ENCODE measurements at places on chromosomes 6 and 20.

DNA sequence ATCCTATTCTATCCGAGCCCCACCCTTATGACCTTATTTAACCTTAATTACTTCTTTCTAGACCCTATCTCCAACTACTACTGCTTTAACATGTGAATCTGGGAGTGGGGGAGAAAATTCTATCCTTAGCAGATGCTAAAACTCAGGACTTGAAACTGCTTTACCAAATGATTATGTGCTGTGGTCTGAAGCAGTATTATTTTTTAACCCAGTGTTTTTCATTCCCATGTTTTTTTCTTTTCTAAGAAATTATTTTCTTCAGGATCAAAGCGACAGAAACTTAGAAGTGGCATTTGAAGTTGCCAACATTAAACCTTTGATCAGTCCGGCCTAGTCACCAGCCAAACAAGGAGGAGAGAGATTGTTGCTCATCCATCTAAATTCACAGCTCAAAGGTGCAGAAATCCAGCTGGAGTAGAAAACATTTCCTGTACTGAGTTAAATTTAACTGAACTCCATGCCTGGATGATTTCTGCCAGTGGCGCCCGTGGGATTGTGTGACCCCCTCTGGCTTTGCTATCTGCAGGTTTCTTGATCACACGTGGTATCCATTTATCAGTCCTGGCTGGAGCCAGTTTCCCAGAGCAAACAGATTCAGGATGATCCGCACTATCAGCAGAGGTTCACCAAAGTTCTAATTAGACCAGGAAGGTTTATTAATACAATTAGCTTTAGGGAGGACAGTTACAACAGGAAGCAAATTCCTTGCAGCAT is 300.5 kb downstream of the PLCB1 start:
- peak; percentile 7 for DNase-seq

DNA sequence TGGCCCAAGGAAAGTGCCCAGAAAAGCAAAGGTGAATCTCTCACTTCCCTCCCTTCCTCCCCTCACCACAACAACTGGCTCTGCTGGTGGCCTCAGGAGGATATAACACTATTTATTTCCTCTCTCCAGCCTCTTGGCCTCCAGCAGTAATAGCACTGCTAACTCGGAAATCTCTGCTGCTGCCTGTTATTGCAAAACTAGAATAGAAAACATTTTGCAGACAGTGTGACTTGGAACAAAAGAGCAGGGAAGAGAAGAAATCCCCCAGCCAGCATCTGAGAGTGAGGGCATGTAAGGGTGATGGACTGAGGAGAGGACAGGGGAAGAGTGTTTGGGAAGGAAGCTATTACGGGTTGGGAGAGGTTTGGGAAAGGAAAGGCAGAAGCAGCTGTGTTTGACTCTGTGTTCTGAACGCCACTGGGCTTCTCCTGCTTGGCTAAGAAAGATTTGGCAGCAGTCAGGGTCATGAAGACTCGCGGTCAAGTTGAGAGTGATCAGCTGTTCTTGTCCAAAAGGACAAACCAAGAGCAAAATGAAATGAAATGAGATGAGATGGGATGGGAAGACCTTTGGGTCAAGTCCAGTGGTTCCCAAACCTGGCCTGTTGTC is 81.0 kb upstream of the SNX9 start:
- peak; percentile 93 for DNase-seq

DNA sequence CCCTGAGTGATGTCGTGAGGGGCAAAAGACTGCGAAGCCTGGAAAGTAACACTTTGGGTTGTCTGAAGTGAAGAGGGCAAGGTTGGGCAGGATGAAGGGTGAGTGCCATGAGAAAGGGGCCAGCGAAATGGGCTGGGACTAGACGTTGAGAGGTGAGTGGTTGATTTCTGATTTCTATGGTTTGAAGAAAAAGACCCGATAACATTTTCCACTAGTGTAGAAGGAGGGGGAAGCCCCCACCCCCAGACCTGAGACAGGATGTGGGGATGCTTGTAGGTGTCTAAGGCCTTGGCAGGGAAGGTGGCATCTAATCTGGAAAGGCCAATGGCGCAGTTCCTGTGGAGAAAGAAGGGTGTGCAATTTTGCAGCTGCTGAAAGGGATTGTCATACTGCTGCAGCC is 25.3 kb upstream of the KIF3B start:
- DNase-seq = no peak

DNA sequence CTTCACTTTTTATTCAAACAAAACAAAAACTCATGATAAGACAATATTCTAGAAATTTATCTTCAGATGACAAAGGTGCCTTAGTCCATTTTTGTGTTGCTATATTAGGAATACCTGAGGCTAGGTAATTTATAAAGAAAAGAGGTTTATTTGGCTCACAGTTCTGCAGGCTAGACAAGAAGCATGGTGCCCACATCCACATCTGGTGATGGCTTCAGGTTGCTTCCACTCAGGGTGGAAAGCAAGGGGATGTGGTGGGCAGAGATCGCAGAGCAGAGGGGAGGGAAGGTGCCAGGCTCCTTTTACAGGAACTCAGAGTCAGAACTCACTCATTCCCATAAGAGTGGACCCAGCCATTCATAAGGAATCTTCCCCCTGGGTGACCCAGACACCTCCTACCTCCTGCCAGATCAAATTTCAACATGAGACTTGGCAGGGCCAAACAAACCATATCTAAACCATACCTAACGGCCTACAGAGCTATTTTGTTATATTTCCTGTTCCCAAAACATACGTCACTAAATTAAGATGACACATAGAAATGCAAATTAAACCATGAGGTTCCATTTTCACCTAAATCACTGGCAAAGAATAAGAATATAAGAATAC is 26.4 kb downstream of the ABHD12 start:
- DNase-seq = no peak

DNA sequence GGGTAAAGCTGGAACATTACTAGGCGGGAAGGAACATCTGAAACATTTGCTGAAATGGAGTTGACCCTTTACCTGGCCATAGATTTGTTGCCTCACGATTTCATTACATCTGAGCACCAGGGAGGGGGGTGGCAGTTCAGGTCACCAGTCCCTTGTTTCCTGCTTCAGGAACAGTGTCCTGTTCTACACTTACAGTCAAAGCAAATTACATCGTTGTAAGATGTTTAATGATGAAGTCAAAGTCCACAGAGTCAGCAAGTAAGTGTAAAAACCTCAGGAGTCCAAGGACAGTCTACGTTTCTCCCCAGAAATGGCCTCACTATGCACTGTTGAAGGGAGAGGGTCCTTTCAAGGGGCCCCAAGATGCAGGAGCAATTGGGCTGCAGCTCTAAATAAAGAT is 8.9 kb upstream of the MICB start:
- no peak for DNase-seq

GRCh38 chr6:22925304-22925835 is 356.0 kb downstream of the HDGFL1 start:
- no peak for DNase-seq

DNA sequence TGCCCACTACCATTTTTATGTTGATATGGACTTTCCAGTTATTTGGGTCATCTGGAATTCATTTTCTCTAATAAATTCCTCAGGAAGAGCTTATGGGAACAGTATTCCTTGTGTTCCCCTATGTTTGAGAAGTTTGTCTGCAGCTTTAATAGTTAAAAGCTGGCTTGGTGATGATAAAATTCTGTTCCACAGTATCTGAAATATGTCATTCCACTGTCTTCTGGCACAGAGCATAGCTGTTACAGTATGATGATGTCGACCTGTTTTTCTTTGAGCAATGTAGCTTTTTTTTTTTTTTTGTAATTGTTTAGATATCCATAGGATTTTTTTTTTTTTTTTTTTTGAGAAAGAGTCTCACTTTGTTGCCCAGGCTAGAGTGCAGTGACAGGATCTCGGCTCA is 43.2 kb downstream of the NCOA3 start:
- peak; percentile 64 for DNase-seq

DNA sequence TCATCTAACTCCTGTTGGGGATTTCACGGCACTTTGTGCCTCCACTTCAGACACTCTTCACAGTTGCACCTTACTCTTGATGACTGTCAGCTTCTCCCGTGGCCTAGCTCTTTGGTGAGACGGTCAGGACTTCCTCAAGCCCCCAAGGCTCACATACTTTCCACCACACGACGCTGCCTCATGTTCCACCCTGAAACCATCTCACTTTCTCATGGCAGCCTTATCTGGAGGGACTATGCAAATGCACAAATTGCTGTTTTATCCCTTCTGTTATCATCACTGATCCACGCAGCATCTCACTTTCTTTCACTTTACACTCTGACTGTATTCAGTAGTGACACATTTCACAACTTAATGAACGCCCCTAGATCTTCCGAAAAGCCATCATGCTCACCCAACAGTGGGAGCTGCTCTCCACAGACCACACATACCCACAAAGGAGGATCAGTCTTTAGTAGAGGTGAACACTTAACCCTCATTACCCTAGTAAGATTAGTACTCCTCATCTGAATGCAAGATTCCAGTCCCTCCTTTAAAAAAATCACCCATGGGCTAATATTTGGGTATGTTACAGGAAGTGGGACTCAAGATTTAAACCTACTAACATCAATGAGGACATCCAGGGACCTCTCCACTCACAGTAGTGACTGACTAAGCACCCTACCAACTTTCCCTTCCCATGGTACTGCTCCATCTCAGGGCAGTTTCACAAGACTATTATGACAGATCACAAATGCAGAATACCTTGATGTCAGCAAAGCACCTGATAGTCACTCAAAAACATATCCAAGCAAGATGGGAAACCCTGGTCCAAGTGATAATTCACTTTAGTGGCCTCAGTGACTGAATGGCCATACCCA is 35.4 kb downstream of the FYN start:
- no peak for DNase-seq

DNA sequence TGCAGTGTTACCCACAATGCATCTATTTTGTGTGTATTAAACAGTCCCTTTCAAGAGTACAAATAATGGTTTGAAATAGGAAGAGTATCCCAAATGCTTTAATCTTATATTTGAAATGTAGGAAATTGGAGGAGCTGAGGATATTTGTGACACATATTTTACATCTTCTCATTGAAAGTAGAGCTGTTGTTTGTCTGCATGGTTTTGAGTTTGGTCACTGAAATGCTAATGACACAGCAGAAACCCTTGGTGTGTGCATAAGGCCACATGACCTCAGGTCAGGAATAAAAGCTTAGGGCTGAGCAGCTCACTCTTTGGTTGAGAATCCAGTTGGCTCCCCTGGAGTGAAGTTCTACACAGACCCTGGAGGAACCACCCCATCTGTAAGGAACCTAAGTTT is 49.8 kb downstream of the TPD52L1 start:
- DNase-seq = no peak

GRCh38 chr6:111691345-111692225 is 85.9 kb upstream of the TRAF3IP2 start:
- peak; percentile 89 for DNase-seq

- no peak for DNase-seq
Observed at GRCh38 chr6:51553246-51554015, 534.0 kb downstream of the PKHD1 start.
